Femur (tissue), 1 donor: ENCODE measurements at places on chromosomes 3 and 15.

GRCh38 chr3:79517766-79518413, 249.9 kb downstream of the ROBO1 start:
- no peak for DNase-seq

DNA sequence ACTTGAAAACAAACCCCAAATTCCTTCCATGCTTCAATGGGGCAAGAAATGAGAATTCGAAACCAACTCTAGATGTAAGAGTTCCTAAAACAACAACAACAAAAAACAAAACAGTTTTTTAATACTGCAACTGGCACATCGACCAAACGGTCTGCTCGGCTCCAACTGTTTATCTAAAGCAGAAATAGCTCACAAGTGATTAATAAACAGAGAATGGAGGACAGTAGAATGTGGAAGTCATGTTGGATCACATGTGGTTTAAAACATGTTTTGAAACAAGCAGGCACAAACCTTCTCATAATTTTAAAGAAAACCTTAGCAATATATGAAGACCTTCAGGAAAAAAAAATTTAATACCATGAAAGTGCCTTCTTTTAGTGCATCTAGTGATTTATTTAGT, 55.1 kb downstream of the SETMAR start:
- no peak for DNase-seq

- no peak for DNase-seq
These were observed 226.9 kb upstream of the MRPL3 start for GRCh38 chr3:131729643-131730017.

DNA sequence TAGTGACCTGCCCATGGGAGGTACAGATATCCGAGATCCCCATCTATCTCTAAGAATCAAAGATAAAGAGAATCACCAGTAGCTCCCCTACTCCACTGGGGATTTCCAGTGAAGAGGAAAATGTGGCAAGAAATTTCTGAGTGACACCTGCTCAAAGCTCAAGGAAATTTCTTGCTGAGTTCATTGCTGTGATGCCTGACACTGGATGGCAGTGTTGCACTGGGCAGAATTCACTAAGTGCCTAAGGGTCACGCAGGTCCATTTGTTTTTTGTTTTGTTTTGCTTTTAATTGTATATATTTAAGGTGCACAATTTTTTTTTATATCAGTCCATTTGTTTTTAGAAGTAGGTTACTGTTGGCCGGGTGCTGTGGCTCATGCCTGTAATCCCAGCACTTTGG, 109.5 kb upstream of the KCNAB1 start:
- DNase-seq: no peak

DNA sequence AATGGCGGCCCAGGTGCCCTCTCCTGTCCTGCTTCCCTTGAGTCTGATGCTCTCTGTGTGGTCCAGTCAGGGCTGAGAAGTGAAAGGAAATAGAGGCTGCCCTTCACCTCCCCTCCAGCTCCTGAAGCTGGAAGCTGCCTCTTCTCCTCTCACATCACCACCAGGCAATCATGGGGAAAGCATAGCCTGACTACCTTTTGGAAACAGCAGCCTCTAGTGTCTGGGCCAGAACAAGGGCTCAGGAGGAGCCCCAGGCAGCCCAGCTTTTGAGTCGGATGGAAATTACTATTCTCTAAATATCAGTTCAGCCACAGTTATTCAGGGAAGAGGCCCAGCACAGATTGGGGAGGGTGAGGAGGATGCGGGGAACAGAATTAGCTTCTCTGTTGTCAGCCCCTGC, 43.3 kb upstream of the CCDC174 start:
- no peak for DNase-seq
